DMS 273 treated with DMSO at 0.1 percent for 48 hours (cell line): ENCODE measurements at places on chromosomes 7 and 10.

DNA sequence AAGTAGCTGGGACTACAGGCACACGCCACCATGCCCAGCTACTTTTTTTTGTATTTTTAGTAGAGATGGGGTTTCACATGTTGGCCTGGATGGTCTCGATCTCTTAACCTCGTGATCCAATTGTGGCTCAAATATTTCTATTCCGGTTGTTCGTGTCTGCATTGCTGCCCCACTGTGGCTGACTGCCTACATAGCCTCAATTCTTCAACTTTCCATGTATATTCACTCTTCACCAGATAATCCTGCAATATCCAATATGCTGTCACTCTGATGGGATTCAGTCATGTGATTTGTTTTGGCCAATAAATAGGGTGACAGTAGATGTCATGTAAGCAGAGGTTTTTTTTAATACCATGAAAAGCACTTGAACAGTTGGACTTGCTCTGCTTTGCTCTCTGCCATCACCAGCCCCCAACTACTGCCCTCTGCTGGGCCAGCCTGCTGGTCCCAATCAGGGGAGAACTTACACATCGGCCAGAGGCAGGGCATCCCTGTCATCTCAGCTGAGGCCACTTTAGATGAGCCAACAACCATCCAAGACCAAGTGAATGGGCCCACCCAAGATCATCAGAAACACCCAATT is 56.7 kb downstream of the NSUN6 start:
- DNase-seq: no peak

GRCh38 chr10:119750391-119751230 is 24.8 kb downstream of the INPP5F start:
- DNase-seq: peak; percentile 15

DNA sequence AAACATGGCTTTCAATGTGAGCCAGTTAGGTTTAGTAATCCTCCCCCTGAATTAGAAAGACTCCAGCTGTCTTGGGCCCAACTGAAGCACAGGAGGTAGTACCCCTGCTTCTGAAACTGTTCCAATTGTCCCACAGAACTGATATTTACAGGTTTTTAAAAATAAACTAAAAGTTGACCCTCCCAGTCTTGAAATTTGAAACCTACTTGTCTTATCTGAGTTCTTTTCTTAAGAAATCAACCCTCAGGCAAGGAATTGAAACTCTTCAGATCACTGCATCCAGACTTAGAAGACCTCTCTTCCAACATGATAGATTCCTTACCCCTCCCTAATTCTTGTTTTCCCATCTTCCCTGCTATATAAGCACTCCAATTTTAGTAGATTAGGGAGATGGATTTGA is 13.3 kb upstream of the ARHGAP21 start:
- no peak for DNase-seq

DNA sequence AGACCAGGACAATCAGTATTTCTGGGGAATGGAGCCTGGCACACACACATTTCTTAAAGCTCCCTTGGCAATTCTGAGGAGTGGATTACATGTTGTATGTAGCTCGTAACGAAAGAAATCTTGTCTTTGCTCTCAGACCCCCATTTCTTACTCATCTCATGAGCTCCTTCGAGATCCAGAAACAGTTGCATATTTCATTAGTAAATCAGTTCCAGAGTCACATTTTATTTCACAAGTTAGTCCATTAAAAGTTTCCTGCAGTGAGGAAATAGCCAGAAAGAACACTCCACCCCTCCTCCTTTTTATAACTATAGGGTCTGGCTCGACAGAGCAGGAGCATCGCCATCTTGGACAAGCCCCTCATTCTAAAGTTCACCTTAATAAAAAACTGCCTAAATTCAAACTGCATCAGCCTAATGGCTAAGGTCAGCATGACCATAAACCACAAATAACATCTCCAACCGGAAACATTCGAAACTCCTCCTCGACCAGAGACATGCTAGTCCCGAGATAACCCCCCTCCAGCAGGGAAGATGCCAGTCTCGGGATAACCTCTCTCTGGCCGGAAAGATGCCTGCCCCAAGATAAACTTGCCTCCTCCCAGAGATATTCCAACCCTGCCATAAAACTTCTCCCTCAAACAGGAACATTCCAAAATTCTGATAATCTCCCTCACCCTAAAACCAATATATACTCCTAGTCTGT is 7.4 kb downstream of the EGFR start:
- DNase-seq: no peak

- DNase-seq: no peak
Measured at GRCh38 chr10:31515116-31515515, 196.1 kb downstream of the ZEB1 start.

DNA sequence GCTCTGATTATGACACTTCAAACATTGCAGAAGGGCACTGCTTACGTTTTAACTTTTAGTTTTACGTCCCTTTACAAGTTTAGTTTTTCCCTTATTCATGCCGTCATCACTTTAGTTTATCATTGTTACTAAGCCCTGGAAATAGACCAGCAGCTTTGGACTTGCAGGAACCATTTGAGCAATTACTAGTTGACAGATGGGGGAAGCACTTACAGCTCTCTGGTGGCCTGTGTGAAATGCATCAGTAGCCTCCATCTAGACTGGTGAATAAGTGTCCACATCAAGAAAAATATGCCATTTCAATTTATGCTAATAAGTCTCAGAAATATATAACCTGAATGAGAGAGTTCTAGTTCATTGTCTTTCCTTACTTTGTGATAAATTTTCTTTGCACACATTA is 194.9 kb upstream of the GRM3 start:
- no peak for DNase-seq

GRCh38 chr7:2405601-2406345 is 2.4 kb downstream of the CHST12 start:
- no peak for DNase-seq

DNA sequence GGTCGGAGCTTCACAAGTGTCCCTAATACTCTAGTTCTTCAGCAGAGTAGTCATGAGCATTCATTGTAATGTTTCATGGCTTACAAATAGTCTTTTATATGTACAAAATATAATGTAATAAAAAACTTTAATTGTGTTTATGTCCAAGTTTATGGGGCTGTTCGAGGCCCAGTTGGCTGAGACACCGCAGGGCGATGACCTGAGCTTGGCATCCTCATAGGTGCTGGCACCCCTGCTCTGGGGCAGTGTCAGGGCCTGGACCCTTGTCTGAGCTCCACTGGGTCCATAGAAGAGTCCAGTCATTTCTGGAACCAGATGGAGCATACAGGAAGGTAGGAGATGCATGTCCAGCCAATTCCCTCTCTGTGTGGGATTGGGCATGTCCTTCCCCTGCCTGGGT is 12.9 kb upstream of the ZMIZ1 start:
- no peak for DNase-seq

- DNase-seq: no peak
Measured at GRCh38 chr7:133941496-133941895, 185.6 kb upstream of the LRGUK start.

DNA sequence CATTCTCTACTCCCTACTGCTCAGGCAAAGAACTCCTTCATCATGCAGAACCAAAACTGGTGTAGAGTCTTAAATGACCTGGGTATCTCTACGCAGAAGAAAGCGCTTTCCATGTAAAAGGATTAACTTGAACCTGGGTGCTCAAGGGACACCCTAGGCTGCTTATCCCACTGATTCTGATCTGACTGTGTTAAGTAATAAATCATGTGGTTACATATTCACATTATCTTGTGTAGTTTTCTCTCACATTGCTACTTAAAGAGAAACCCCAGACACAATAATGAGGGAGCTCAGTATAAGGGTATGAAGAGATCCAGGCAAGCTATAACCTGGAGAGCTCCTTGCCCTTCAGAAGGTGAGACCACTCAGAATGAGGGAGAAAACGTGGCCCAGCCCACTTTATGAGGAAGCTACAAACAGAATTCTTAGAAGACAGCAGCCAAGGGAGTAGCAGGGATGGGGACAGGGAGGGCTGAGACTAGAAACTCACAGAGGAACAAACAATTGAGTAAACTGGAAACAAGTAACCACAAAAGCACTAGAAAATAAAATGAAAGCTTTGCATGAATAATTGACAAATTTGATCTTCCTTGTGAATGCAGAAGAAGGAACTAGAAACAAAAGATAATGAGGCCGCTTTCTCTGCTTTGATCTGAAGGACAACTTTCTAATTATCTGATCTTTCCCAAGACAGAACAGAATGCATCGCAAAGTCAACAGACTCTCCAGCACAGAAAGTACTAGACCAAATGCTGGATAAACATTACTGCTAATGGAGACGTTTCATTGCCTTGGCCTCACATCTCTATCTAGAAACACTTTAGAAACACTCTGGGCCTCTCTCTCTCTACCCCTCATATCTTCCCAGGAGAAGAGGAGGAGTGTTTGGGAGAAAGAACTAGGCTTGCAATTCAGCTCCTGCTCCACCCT is 76.1 kb downstream of the LRRC17 start:
- no peak for DNase-seq

GRCh38 chr7:94540428-94540827 is 30.8 kb downstream of the CASD1 start:
- no peak for DNase-seq

DNA sequence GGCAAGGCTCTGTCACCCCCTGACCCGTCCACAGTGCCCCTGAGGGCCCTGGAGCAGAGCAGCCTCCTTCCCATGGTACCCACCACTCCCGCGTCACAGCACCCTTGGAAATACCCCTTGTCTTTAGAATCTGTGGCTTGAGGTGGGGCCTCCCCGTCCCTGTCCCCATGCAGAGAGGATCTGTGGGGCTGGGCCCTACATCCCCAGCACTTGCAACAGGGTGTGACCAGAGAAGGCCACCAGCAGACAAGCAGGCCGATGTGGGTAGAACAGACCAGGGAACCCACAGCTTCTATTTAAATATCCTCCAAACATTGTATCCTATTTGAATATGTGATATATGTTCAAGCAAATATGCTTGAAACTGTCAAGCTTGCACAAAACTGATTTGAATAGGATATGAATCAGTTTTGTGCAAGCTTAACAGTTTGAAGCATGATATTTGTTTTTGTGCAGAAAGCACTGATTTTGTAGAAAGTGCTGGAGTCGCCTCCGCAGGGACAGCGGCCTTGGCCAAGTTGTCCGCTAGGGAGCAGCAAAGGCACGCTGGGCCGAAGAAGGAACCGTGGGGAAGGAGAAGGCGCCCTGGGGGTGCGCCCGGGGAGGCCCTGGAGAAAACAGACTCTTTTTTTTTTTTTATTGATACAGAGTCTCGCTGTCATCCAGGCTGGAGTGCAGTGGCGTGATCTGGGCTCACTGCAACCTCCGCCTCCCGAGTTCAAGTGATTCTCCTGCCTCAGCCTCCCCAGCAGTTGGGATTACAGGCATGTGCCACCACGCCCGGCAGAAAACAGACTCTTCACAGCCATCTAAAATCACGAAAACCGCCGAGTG is 2.2 kb downstream of the CFAP46 start:
- DNase-seq: no peak

DNA sequence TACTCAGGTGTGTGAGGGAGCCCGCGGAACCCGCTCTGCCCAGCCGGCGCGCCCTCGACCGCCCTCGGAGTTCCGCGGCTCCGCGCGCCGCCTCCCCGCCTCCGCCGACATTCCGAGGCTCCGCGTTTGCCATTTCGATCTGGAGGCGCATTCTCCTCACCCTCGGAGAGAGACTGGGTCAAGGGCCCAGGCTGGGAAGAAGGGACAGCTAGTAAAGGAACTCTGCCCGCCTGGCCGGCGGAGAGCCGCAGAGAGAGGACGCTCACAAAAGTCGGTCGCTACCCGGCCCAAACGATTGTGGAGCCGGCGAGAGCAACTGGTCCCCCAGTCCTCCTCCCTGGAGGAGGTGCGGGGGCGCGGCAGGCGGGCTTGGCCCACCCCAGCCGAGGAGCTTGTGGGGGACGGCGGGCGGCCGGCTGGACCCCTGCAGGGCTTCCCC is 74.5 kb upstream of the LEP start:
- no peak for DNase-seq

DNA sequence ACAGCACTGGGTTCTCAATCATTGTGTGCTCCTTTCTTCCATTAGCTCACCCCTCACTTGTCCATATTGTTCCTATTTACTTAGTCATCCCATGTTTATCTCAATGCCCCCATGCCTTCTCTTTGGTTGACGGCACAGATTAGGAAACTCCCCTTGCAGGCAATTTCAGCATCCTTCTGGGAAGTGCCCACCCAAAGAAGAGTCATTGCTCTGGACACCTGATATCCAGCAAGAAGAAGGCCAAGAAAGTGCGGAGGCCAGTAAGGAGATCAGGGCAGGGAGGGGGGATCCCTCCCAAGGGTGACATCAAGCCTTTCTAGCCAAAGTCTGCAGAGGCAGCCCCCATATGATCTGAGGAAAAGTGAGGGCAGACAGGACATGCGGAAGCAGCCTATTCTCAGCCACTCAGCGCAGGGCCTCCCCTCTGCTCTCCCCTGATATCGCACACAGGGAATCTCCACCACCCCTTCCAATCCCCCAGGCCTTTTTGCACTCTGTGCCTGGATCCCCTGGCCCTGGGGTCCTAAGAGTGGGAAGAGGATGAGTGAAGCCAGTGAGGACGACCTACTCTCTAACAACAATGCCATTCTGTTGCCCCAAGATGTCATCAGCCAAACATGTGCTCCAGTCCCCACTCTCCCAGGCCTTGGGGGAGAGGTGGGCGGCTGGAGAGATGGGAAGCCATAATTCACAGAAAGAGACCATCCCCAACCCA is 1.8 kb downstream of the TRPV6 start:
- no peak for DNase-seq

DNA sequence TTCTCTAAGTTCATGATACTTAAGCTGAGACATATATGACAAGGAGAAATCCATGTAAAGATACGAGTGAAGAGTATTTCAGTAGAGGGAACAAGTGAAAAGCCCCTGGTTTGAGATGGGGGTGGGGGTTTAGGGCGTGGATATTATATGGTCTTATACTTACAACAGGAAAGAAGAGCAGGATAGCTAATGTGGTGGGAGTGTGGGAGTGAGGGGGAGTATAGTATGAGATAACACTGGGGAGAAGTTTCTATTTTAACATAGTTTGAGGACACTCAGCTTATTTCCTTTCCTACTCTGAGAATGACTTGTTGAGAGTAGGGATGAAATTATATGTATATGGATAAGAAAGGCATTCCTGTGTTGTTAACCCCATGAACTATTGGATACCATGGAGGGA is 36.5 kb downstream of the MCU start:
- DNase-seq: no peak

- DNase-seq: no peak
Measured at GRCh38 chr7:46759711-46760480, 822.0 kb downstream of the TNS3 start.

DNA sequence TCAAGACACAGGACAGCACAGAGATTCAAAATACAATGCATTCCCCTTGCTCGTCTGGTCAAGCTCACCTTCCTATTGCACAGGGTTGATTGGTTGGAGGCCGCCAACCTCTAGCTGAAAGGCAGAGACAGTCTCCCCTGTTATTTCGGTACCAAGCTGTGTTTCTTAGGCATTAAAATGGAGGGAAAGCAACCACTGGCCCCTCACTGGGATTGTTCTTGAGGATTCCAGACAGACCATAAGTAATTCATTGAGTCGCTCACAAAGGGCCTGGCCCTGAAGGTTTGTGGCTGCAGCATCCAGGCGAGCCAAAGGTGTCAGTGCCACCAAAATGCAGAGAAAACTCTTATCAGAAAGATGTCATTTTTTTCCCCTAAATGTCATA is 81.2 kb downstream of the PARP12 start:
- DNase-seq: no peak

GRCh38 chr7:41816111-41816510 is 113.2 kb upstream of the INHBA start:
- DNase-seq: no peak
